ENCODE measurements at places on chromosomes 5 and 9.

DNA sequence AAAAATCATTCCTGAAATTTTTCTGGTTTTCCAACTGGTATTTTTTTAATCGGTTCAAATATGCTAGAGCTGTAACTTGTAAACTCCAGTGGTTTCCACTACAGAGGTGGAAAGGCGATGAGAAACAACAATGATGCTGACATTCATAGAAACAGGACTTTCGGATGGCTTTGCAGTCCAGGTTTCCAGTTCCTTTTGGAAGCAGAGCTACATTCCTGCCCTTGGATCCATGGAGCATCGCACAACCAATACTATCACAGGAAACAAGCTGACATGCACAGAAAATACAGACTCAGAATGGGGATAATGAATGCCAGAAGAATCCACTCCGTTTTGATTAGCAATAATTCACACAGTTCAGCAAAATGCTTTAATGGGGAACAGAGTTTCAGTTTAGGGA lies 140.0 kb downstream of the EPB41L4A start:
- DNase-seq: no peak

DNA sequence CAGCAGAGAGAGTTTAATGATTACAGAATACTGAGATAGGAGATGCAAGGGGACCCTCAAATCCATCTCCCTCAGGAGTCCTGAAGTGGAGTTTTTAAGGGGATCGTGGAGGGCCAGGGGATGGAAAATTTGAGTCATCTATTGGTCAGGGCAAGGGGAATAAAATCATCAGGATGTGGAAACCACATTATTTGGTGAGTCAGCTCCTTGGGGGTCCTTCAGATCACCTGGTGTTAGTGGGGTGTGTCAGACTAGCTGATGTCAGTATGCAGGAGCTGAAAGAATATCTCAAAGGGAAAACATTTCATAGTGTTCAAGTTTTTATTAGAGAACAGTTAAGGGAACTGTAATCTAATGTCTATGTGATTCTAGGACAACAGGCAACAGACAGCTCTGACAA lies 183.0 kb upstream of the FTMT start:
- DNase-seq: no peak

GRCh38 chr9:35932735-35933134 lies 23.4 kb downstream of the SPAAR start:
- no peak for DNase-seq

DNA sequence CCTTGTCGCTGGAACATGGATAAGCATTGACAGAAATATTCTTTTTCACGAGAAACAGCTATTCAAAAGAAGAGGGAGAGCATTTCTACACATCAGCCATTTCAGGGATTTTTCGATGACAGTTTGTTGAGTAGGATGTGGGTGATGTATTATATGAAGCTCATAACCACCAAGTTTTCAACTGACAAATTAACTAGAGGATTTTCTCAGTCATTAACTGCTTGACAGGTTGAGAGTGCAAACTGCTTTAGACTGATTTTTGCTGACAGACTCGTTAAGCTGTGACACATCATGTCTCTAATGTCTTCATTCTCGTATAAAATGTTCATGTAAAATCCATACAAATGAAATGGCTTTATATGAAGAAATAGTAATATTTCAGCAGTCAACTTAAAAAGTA lies 354.2 kb upstream of the KCNN2 start:
- no peak for DNase-seq

GRCh38 chr5:3375586-3376311 lies 219.9 kb upstream of the IRX1 start:
- no peak for DNase-seq

DNA sequence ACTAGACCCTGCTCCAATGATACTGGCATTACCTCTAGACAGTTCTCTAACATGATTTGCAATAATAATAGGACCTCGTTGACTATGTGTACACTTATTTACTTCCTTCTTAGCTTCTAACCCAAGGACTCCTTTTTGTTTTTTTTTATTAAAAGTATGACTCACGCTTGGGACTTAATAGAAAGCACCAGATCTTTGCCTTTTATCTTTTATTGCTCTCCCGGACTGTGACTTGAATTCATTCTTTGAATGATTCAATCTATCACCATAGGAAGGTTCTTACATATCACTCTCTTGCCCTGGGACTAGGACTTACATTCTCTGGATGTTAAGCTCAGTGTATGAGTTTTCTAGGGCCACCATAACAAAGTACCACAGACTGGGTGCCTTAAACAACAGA lies 9.0 kb downstream of the C9 start:
- DNase-seq: no peak

GRCh38 chr9:114484854-114485443 lies 20.3 kb downstream of the WHRN start:
- no peak for DNase-seq

- no peak for DNase-seq
These were observed 61.0 kb upstream of the DAPK1 start for GRCh38 chr9:87436716-87437115.

- DNase-seq: no peak
These were observed 365.4 kb downstream of the ISL1 start for GRCh38 chr5:51748647-51749046.

DNA sequence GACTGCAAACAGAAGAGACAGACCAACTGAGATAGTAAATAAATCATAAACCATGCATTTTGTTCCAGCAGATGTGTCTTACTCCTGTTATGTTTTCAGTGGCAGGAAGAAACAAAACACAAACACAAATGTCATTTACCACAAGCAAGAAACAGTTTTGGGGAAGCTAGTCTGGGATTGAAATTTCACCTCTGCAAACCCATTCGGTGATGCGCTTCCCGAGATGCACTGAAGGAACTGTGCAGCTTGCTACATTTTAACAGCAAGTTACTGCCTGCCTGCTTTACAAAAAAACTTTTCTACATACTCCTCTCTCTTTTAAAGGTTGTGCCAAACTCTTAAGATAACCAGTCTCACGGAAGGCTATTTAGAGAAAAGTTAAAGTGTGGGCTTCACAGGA lies 3.2 kb downstream of the MACROH2A1 start:
- DNase-seq: no peak

DNA sequence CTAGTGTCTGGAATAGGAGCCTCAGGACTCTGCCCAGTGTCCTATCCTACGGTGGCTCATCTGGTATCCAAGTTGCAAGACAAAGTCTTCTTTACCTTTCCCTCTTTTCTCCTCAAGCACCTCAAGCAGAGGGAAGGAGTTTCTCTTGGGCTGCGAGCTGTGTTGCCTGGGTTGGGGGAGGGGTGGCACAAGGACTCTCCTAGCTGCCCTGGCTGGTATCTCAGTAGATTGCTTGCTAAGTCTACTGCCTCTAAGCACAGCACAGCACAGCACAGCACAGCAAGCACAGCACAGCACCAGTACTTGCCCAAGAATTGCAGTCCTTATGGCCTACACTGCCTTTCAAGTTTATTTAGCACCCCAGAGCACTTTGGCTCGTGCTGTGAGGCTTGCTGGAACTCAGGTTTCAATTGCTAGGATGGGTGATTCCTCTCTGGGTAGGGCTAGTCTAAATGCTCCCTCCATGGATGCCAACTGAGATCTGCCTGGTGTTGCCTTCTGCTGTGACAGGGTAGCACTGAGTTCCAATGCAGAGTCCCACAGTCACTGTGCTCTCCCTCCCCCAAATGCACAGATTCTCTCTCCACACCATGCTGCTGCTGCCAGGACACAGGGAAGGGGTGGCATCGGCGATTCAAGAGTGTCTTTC lies 213.1 kb upstream of the POU5F2 start:
- DNase-seq: no peak

DNA sequence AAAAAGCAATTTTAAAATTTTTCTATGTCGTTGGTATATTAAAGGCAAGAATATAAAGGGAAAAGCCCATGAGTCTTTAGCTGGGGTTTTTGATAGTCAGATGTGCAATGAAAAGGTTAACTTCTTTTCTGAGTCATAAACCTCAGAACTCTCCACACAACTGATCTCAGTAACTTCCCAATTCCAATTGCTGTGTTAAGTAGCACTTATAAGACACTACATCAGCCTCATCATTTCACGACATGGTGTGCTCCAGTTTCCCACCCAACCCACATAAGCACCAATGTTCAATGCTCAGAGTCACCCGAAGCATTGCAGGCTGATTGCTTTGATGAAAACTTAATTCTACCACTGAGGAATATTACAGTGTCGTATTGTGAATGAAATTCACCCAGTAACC lies 155.8 kb downstream of the TSSK1B start:
- DNase-seq: no peak

GRCh38 chr5:126454081-126454480 lies 30.9 kb downstream of the GRAMD2B start:
- no peak for DNase-seq

DNA sequence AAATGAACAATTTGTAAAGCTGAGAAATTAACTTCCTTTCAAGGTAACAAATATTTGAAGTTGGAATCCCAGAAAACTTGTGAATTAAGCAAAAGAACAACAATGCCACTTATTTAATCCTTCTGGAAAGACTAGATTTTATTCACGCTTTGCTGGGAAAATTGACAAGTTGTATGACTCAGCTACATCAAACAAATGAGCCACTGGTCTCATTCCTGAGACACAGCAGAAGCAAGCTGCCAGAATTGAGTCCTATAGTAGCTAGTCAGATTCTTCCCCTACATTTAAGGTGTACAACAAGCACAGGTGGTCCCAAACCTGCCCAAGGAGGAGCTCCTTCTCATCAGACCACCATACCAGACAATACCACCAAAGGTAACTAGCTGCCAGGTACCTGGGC lies 280.7 kb downstream of the SPOCK1 start:
- no peak for DNase-seq

DNA sequence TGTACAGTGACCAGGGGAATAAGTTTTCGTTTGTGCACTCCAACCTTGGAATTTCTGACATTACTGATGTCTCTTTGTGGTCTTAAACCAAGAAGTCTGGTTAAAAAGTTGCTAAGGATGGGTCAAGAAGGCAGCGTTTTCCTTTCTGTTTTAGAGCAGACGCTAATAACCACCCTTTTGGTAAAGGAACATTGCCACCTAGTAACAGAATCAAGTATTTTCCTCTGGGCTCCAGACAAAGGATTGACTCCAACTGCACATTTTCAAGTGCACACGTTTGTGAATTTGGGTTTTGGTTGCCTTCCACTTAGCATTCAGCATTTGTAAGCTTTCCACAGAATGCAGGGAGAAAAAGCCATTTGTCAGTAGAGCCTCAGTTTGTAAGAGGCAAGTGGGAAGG lies 22.2 kb upstream of the CEP78 start:
- DNase-seq: peak; percentile 22

- no peak for DNase-seq
These were observed 12.2 kb downstream of the PDE8B start for GRCh38 chr5:77222722-77223121.

GRCh38 chr9:117916291-117916690 lies 212.1 kb downstream of the TLR4 start:
- no peak for DNase-seq

GRCh38 chr9:133730994-133731715 lies 7.0 kb downstream of the SARDH start:
- DNase-seq: no peak

GRCh38 chr5:36270175-36270574 lies 28.4 kb upstream of the NADK2 start:
- DNase-seq: no peak

DNA sequence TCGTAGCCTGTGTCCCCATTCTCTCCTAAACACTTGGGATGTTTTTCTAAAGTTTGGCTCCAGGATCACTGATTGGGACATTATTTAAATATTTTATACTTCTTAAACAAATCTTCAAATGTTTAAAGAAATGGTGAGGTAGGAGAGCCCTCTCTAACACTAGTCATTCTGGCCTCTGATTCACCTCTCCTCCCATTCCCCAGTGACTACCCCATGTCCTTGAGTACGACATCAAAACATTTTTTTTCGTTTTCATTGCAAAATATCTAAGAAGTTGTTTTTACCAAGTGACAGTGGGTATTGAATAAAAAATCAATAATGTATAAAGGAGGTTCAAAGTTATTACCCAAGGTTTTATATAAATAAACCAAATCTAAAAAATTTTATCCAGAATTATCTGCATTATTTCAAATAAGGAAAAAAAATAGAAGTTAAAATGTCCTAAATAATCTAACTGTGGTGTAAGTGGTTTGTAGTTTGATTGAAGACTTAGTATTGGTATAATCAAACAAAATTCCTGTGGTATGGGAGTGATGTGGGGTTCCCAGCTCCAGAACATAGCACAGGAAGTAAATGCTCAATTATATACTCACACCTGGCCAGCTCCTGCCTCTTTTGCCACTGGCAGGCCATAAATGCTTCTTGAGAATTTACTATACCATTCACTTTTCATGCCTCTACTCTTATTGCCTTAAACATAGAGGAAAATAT lies 51.1 kb downstream of the MAST4 start:
- DNase-seq: no peak

- no peak for DNase-seq
These were observed 83.8 kb downstream of the CAVIN4 start for GRCh38 chr9:100661668-100662067.

GRCh38 chr5:54309276-54309675 lies 1.1 kb downstream of the ARL15 start:
- no peak for DNase-seq

GRCh38 chr5:38059876-38060275 lies 198.5 kb upstream of the EGFLAM start:
- no peak for DNase-seq

GRCh38 chr5:144196612-144197011 lies 25.9 kb downstream of the KCTD16 start:
- DNase-seq: peak; percentile 16

DNA sequence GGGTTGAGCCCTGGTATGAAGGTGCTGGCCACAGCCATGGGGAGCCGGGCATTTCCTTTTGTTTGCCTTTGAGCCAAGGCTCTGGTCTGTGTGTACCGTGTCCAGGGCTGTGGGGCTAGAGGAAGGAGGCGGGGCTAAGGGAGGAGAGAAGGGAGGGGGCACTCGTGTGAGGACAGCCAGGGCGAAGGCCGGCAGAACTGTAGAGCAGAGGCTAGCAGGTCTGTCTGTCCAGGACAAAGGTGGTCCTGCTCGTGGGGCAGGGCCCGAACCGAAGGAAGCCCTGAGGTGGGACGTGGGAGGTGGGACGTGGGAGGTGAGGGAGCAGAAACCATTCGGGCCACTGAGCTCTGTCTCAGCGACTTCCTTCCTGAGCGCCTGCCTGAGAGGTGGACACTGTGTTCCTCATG lies 41.3 kb upstream of the TESK1 start:
- DNase-seq: no peak

DNA sequence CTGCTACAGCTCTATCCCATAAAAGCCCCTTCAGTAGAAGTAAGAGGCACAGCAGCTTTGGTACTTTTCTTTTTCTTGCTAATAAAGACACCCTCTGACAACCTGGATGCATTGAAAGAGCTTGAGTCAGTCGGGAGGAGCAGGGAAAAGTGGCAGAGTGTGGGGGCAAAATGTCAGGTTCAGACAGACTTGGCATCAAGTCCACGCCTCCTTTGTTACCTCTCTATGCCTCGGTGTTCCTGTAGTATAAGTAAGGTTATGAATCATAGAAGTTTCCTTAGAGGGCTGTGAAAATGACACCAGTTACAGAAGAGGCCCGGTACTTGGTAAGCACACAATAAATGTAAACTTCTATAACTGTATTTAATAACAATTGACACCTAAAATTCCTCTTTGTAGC lies 133.9 kb downstream of the ESM1 start:
- DNase-seq: no peak

- no peak for DNase-seq
These were observed 22.4 kb downstream of the SMAD5 start for GRCh38 chr5:136155078-136155477.

Data from NCI-H1436 (cell line).